DMS79 (cell line): ENCODE measurements at places on chromosomes 4 and X.

DNA sequence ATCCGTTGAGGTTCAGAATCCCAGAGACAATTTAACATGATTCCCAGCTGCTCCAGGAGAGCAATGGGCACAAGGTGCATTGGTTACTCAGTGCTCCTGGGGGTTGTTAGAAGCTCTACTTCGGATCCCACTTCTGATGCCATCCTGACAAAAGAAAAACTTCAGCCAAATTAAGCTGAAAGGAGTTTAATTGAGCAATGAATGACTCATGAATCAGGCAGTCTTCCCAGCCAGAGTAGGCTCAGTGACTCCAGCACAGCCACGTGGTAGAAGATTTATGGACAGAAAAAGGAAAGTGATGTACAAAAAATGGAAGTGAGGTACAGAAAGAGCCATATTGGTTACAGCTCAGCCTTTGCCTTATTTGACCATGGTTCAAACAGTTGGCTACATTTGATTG is 95.7 kb downstream of the PWWP3B start:
- no peak for DNase-seq

GRCh38 chrX:155068165-155068564 is 2.8 kb downstream of the CMC4 start:
- no peak for DNase-seq

- DNase-seq: peak; percentile 1
Measured at GRCh38 chr4:5186271-5187064, 135.2 kb downstream of the STK32B start.

DNA sequence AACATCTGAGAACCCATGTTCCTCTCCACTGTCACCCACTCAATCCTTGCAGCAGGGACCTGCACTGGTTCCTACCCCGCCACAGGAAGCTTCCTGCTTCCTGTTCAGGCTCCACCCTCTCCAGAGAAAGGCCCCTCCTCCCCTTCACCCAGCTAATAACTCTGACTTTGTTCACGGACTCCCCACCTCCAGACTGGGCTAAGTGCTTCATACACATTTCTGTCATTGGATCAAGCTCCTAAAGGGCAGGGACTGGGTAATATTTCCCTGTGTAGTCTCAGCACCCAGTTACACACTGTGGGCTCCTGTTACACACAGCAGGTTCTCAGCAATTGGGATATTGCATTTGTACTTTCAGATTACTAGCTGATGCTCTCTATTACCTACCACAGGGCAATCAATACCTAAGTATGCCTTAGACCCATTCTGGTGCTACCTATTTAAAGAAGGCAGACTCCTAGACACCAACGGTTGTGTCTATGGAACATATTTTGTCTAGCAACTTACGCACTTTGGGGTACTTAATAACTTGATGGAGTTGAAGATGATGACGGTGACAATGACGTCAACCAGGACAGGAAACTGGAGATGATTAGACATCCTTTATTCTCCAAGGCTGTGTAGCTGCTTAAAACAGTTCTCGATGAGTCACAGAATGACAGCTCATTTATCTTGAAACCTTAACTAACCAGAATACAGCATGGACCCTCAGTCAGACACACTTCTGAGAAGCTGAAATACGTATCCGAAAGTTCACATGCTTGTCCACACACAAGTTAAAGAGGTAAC is 58.1 kb downstream of the MAML3 start:
- DNase-seq: no peak

GRCh38 chr4:35500812-35501211 is 743.5 kb downstream of the ARAP2 start:
- no peak for DNase-seq

DNA sequence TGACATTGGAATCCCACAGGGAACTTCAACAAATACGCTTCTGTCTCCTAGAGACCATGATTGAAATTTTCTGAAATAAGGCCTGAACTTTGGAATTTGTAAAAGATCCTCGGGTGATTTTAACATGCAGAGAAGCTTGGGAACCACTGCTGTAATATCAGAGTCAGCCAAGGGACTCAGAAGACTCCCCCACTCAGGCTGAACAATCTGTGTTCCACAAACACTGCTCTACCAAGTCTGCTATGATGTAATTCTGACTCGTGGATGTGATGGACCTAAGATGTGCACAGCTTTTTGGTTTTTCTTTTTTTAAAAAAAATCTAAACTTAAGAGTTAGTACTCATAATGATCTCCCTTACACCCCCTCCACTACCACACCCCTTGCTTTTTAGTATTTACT is 26.0 kb downstream of the LRP2BP start:
- no peak for DNase-seq

GRCh38 chr4:165761963-165762362 is 111.1 kb upstream of the TLL1 start:
- DNase-seq: no peak

DNA sequence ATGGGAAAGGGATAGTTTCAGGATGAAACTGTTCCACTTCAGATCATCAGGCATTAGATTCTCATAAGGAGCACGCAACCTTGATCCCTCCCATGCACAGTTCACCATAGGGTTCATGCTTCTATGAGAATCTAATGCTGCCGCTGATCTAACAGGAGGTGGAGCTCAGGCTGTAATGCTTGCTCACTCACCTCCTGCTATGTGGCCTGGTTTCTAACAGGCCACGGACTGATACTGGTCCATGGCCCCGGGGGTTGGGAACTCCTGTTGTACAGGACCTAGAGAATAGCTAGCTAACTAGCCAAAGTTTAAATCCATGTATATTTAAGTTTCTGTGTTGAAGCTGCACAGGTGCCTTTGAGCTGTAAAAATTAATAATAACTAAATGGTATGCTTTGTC is 65.8 kb upstream of the MMAA start:
- no peak for DNase-seq

DNA sequence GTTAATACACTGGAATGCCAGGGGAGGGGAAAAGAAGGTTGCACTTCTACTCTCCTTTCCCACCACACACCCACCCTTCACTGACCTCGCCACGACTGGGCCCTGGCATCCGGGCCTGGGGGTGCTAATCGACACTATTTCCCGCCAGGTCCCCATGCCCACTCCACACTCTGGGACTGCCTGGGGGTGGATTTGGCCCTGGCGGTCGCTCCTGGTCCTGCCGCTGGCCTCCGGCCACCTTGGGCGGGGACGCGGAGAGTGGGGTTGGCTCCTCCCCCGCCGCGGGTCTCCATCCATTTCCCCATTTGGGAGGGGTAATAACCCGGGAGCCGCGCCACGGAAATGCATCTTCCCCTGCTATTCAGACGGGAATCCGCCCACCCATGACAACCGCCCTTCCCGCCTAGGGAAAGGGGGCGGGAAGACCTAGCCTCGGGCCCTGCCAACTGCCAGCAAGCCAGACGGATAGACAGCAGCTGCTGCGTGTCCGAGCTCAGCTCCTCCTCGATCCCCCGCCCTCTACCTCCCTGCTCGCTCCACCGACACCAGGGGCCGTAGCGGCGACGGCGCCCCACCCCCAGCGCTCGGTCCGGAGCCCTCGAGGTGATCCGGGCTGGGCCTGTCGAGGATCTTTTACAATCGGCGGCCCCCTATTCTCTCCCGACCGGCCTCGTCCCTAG is 78.1 kb downstream of the RLIM start:
- peak; percentile 78 for DNase-seq

- no peak for DNase-seq
Measured at GRCh38 chrX:132623300-132623699, 134.5 kb upstream of the MBNL3 start.

GRCh38 chr4:99845708-99846469 is 29.3 kb downstream of the DAPP1 start:
- DNase-seq: no peak

- no peak for DNase-seq
Measured at GRCh38 chr4:173195109-173195508, 26.5 kb downstream of the GALNT7 start.

GRCh38 chr4:24164054-24164693 is 274.3 kb upstream of the PPARGC1A start:
- DNase-seq: no peak

- DNase-seq: no peak
Measured at GRCh38 chrX:149531599-149531998, 9.2 kb upstream of the EOLA1 start.

DNA sequence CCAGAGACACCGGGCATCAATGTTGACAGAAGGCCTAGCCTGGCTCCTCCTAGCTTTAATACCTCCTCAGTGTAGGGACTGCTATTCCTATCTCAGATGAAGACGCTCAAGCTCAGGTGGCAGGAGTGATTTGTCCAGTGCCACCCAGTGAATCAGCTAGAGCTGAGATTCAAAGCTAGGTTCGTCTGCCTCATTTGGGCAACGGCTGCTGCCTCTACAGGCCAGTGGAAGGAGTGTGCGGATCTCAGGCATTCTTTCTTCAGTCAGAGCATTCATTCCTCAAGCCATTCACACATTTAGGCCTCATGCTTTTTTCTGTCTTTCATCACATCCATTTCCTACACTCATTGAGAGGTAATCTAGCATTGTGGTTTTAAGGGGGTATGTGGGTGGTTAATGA is 7.3 kb downstream of the TSR2 start:
- DNase-seq: no peak

DNA sequence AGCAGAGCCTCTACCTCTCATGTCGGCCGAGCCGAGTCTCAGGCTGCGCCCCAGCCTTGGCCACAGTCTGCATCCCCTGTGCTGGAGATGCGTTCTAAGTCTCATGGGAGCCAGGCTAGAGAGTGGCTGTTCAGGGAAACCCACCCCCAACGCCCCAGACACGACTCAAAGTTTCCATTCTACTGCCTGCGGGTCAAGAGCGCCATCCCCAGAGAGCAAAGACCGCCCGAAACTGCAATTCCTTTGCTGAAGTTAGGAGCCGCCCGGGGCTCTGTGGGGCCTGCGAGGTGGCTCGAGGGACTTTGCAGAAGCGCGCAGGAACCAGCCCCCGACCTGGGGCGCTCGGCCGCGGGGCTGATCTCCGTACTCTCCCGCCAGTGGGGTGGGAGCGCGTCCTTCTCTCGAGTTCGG is 10.0 kb upstream of the ELF4 start:
- no peak for DNase-seq

- DNase-seq: no peak
Measured at GRCh38 chrX:38627683-38628082, 66.3 kb downstream of the TSPAN7 start.

DNA sequence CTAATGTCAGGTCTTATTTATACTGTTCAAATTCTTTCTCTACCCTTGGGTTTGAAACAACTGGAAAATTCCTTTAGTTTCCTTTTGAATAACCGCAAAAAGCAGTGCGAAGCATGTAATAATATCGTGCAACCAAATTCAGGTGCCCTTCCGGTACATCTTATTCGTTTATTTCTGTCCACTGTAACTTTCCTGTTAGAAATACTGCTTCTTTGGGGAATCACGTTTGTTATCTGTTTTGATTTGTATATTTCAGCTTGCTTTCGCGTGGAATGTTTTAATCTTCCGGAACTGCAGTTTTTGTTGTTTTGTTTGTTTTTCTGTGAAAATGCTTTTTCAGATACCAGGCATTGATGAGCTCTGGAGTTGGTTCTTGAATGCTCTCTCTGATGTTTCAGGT is 85.7 kb upstream of the HPRT1 start:
- no peak for DNase-seq

- DNase-seq: no peak
Measured at GRCh38 chrX:41085512-41085877, 250 bp downstream of the USP9X start.

- DNase-seq: peak; percentile 66
Measured at GRCh38 chr4:48375651-48376304, 34.4 kb downstream of the SLAIN2 start.

- DNase-seq: no peak
Measured at GRCh38 chr4:99572527-99573240, 1.9 kb upstream of the MTTP start.

DNA sequence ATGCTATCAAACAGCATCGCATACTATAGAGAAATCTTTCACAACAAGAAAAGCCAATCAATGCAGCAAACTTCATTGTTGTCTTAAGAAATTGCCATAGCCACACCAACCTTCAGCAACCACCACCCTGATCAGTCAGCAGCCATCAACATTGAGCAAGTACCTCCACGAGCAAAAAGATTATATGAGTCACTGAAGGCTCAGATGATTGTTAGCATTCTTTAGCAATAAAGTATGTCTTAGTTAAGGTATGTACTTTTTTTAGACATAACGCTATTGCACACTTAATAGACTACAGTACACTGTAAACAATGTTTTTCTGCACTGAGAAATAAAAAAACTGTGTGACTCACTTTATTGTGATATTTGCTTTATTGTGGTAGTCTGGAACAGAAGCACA is 37.8 kb upstream of the FUNDC1 start:
- no peak for DNase-seq

- DNase-seq: no peak
Measured at GRCh38 chr4:52260514-52261210, 209.6 kb downstream of the SPATA18 start.

- no peak for DNase-seq
Measured at GRCh38 chr4:145530189-145530588, 48.5 kb downstream of the SMAD1 start.

GRCh38 chrX:80022363-80023031 is 7.9 kb downstream of the TBX22 start:
- DNase-seq: no peak

DNA sequence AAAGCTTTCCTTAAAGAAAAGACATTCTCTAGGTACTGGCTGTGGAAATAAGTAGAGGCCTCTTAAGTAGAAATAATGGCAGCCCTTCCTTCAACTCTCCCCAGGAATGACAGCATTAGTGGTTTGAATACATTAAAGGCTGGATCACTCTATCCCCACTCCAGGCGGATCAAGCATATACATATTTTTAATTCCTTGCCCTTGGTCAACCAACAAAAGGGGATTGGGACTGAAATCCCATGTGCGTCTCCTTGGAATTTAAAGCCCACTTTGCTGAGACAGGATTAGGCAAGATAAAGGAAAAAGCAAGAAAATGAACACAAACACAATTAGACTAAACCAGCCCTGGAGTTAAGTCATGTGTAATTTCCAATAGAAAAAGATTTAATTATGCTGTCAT is 391.3 kb downstream of the PPP1R2C start:
- no peak for DNase-seq

DNA sequence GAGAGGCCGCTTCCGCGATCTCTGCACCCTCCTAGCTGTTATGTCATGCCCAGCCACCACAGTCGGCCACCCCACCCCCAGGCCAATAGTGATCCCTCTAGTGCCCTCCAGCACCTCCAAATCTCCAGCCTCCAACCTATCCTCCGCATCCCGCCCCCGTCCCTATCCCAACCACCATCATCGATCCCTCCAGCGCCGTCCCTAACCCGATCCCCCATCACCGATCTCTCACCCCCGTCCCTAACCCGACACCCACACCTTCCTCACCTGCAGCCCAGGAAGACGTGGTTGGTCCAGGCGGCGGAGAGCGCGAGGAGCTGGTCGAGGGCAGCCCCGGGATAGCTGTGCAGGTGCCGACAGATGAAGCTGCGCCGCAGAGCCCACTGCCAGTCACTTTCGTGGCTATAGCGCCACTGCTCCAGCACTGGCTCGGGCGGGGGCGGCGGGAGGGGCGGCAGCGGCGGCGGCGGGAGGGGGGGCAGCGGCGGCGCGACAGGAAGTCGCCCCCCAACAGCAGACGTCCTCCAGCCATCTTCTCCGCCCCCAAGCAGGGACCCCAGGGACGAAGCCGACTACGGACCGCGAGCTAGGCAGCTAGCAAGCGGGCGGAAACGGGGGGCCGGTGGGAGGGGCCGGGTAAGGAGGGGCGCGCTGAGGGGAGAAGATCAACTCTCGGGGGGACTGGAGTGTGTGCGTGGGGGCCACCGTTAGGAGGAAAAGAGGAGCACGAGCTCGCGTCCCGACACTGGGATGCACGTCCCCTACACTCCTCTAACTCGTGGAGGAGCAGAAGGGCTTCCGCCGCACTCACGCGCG is 552 bp downstream of the NKRF start:
- no peak for DNase-seq

GRCh38 chrX:120365320-120365719 is 3.4 kb downstream of the ATP1B4 start:
- peak; percentile 4 for DNase-seq

GRCh38 chr4:145177906-145178538 is 2.4 kb downstream of the OTUD4 start:
- no peak for DNase-seq
